ENCODE measurements at places on chromosomes 12 and 14. TPM values are rescaled to one million over a fixed set of nuclear protein-coding genes. Genes with fewer than 3 reads are reported as not detected.
A peak's percentile ranks its signal among the peaks of the same experiment; 100 is the strongest.

DNA sequence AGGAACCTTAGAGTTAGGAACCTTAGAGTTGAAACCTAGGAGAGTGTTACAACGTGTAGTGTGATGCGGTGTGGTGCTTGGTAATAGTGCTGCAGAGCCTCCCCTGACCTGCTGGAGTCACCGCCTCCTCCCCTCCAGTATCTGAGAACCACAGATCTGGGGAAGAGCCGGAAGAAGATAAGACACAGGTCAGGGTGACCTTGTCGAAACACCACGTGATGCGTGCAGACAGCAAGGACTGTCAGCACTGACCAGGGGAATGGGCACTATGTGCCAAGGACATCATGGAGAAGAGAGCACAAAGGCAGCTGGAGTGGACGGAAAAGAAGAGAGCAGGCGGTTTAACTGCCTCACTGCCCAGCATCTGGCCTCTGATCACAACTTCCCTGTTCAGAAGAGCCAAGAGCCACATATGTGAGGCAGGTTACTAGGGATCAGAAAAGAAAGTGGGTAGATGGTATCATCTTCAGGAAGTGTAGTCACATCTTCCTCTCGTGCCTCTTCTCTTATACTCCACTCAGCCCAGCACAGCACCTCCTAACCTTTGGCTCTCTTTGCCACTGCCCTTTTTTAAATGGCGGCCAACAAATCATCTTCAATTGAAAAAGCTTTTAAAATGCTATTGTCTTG lies 93.7 kb downstream of the TESC start:
- DNase-seq: no peak

Gene LALBA
- not detected for total RNA-seq

DNA sequence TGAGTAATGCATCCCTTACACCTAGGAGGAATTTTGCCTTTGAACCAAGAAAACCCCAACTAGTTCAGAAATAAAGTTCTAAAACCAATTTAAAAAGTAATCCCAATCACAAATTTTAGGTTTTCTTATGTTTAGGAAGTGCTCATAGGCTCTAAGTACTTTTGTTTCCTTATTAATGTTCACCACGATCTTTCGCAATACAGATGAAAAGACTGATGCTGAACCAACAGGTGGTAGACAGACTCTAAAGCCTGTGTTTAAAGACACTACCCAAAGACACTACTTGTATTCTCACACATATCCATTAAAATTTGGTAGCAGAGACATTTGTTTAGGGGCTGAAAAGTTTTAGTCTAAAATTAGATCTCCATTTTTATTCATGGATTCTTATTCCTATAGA lies 10.6 kb upstream of the PHLDA1 start:
- DNase-seq: no peak

DNA sequence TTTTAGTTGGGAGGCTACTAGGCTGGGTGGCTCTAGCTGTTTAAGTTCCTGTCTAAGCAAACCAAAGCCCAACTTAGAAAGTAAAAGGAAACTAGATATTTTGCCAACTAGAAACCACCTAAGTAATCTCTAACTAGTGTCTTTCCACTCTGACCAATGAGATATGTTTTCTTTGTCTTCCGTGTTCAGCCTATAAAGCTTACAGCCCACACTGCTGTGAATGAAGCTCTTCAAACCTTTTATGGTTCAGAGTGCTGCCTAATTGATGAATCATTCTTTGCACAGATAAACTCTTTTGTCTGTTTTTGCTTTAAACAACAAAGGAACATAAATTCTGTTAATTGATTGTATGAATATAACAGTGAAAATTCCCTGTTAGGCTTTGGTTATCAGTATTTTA lies 66.1 kb downstream of the FUT8 start:
- no peak for DNase-seq

Gene KCNA5
- 84.7 TPM for total RNA-seq

- no peak for DNase-seq
Measured at GRCh38 chr12:97397008-97397407, 65.6 kb upstream of the RMST start.

GRCh38 chr12:49232940-49233841 lies 31.7 kb upstream of the TUBA1C start:
- DNase-seq: peak; percentile 71

DNA sequence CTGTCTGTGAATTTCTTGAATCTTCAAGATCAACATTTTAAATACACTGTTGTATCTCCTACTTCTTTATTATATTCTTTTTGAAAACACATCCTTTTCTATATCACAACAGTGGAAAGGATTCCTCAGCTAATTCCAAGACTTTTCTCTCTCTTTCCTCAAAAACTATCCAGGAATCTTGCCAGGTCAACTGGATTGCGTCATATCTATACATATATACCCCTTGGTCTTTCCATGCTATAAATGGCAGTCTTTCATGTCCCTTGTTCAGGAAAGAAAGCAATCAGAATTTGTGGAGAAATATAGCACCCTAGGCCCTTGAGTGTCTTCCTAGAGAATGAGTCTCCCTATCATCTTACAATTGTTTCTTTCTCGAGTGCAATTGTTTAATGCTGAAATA lies 149.0 kb downstream of the KCNA5 start:
- no peak for DNase-seq

DNA sequence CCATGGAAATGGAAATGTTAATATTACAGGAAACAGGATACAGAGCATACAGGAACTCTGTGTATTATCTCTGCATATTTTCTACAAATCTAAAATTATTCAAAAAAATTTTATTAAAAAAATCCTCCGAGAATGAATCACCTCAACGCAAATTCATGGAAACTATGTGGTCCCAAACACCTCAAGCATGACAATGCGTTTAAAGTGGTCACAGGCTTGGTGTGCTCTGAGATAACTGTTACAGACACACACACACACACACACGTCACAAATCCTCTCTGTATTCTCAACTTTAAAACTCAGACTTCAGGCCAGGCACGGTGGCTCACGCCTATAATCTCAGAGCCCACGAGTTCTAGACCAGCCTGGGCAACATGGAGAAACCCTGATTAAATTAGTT lies 45.3 kb upstream of the MTERF2 start:
- no peak for DNase-seq

Gene KRT3
- total RNA-seq: not detected

Gene MAP1LC3B2
- 3.1 TPM for total RNA-seq

DNA sequence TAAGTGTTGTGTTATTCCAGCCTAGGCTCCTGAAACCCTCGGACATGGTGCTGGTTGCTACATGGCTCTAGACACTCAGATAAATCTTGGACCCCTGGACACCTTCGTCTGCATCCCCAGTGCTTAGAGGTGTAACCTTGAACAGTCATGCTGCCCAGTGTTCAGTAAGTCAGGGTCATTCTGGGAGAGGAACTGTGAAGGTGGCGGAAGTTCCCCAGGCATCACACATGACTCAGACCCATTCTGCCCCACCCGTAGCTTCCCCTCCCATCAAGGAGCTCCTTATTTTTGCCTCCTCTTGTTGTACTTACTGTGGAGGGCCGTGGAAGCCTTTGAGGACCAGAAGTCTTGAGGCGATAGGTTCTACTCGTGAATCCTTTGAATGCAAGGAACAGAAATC lies 18.1 kb upstream of the SSPN start:
- no peak for DNase-seq

- DNase-seq: no peak
Measured at GRCh38 chr14:33404054-33404453, 465.4 kb downstream of the NPAS3 start.

- DNase-seq: no peak
Measured at GRCh38 chr12:48175613-48176416, 7.6 kb upstream of the CCDC184 start.

Gene ESR2
- total RNA-seq: 0.10 TPM

Gene NKX2-1
- not detected for total RNA-seq

Gene HSPB8
- total RNA-seq: 88.4 TPM

- DNase-seq: no peak
Measured at GRCh38 chr14:84804468-84804867, 725.5 kb upstream of the FLRT2 start.

Gene NGB
- total RNA-seq: not detected

- DNase-seq: no peak
Measured at GRCh38 chr12:25817166-25817565, 141.3 kb upstream of the RASSF8 start.

GRCh38 chr12:70221626-70222025 lies 21.6 kb upstream of the CNOT2 start:
- DNase-seq: no peak

Gene FGFR1OP2
- 67.4 TPM for total RNA-seq

- no peak for DNase-seq
Measured at GRCh38 chr14:23377573-23378563, 1.0 kb downstream of the CMTM5 start.

Gene NEUROD4
- not detected for total RNA-seq

Gene CLEC2A
- total RNA-seq: not detected

Gene STAC3
- total RNA-seq: 3.2 TPM

- DNase-seq: no peak
Measured at GRCh38 chr12:24997970-24998582, 49.2 kb upstream of the BCAT1 start.

GRCh38 chr12:97194546-97194945 lies 268.1 kb upstream of the RMST start:
- DNase-seq: no peak

- no peak for DNase-seq
Measured at GRCh38 chr12:78457938-78458337, 406.6 kb upstream of the SYT1 start.

DNA sequence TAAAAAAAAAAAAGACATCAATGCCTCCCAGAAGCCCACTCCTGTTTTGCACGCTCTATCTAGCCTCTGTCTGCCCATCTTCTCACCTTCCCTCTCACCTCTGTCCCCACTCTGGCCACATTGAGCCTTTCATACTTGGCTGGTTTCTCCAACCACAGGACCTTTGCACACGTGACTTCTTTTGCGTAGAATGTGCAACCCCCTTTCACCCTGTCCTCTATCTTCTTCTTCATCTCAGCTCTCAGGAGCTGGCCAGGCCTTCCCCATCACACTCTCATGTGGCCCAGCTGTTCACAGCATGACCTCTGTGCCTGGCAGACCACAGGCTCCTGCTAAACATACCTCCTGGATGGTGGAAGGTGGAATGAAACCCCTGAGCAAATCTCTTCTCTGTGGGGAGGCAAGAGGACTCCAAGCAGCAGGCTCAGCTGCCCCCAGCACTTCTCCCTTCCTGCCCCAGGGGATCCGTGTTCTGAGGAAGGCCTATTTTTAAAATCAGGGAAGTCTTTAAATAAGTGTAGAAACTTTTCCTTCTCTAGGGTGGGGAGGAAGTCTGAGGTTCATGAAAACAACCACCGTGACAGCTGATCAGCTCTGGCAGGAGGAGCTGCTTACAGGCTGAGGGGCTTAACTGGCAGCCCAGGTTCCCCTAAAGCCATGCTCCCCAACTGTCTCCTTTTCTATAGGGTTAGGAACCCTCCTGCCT lies 11.6 kb downstream of the HVCN1 start:
- no peak for DNase-seq

GRCh38 chr12:41459906-41460214 lies 271.7 kb downstream of the PDZRN4 start:
- DNase-seq: no peak

- no peak for DNase-seq
Measured at GRCh38 chr14:101441710-101442109, 119.6 kb upstream of the DIO3 start.

DNA sequence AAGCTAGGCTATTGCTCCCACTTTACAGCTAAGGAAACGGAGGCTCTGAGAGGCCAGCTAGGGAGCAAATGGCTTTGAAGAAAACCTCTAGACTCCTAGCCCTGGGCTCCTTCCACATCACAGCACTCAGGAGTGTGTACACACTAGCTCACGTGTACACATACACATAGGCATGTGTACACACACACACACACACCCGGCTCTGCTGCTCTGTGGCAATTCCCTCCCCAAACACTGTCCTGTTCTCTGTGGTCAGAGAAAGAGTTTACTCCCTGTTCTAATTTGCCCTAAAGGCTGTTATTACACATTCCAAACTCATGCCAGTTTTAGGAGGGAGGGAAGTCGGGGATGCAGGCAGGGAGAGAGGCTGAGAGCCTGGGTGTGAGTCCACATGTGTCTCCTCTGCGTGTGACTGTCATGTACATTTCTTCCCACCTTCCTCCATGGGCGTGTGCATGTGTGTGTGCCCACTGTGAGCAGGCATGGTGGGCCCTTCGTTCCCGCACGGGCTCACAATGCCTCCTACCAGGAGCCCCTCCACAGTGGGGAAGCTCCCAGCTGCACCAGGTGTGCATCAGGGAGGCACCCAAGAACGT lies 14.2 kb downstream of the TRPV4 start:
- no peak for DNase-seq

- peak; percentile 80 for DNase-seq
Measured at GRCh38 chr14:73753124-73753886, 39.1 kb upstream of the PNMA1 start.

GRCh38 chr14:93727039-93727740 lies 61.1 kb downstream of the PRIMA1 start:
- peak; percentile 57 for DNase-seq

GRCh38 chr14:28769276-28769880 lies 2.8 kb downstream of the FOXG1 start:
- no peak for DNase-seq

DNA sequence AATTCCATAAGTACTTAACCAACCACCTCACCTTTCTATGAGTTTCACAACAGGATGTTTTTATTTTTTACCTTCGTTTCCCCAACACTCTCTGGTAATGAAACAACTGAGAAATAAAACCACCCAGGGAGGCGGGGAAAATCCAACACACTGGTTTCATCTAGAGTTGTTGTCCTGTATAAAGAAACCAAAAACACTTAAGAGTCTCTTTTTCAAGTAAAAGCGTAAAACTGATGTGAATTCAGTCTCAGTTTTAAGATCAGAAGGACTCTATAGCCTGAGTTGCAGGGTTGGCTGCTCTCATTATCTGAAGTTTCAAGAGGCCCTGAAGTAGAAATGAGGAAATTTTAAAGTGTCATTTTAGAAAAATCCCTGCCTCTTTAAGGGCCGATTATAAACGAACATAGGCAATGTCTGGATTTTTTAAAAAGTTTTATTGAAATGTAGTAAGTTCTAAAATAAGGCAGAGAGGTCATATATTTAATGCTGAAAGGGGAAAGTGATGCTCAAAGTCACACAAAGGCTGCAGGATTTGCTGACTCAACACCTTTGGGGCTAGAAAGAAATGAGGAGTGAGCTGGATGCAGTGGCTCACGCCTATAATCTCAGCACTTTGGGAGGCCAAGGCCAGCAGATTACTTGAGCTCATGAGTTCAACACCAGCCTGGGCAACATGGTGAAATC lies 27.2 kb downstream of the HIGD1C start:
- no peak for DNase-seq

DNA sequence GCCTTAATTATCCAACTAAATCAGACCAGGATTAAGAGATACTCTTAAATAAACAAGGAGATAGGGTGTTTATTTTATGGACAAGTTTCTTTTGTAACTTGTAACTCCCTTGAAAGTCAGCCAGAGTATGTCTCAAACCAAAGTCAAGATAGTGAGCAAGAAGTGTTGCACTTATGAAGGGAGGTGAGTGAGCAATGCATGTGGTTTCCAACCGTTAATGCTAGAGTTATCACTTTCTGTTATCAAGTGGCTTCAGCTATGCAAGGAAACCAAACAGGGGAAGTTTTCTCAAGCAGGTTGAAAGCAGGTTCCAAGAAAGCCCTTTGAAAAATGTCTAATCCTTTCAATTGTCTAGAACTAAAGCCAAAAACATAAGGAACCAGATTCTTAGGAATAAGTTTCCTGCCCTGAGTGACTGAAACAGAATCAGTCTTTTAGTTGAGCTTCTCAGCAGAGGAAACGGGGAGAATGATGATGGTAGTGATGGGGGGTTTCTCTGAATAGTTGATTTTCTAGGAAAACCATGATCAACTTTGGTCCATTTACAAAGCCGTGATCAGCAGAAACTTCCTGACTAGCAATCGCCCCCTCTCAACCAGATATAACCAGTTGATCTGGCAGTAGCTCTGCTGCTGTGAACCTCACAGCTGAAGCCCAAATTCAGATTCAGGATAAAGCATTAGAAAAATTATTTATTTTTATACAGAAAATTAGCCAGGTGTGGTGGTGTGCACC lies 128.4 kb downstream of the DAD1 start:
- no peak for DNase-seq

Data from aorta (tissue), 5 donors.